T47D (cell line): ENCODE measurements at places on chromosomes 1 and 21.

GRCh38 chr21:19326531-19327319 lies 923.1 kb upstream of the TMPRSS15 start:
- DNase-seq: no peak

GRCh38 chr1:151534662-151535278 lies 5.3 kb upstream of the TUFT1 start:
- DNase-seq: peak; percentile 53

DNA sequence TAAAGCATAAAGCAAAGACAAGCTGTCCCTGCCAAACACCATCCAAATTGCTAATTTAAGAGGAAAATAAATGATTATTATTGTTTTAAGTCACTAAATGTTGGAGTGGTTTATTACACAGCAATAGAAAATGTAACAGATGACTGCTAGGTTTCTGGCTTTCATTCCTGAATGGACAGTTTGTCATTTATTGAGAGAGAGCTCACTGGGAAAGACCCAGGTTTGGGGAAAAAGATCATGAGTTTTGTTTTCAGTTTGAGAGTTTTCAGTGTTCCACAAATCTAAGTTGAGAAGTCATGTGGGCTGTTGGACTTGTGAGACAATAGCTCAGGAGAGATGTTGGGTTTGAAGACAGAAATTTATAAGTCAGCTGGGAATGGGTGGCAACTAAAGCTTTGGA lies 5.4 kb downstream of the GPA33 start:
- no peak for DNase-seq

GRCh38 chr1:61692155-61692800 lies 32.7 kb downstream of the TM2D1 start:
- peak; percentile 42 for DNase-seq

- no peak for DNase-seq
Observed at GRCh38 chr21:35952651-35953340, 107.5 kb downstream of the SETD4 start.

- DNase-seq: no peak
Observed at GRCh38 chr1:7621334-7622219, 149.5 kb upstream of the VAMP3 start.

DNA sequence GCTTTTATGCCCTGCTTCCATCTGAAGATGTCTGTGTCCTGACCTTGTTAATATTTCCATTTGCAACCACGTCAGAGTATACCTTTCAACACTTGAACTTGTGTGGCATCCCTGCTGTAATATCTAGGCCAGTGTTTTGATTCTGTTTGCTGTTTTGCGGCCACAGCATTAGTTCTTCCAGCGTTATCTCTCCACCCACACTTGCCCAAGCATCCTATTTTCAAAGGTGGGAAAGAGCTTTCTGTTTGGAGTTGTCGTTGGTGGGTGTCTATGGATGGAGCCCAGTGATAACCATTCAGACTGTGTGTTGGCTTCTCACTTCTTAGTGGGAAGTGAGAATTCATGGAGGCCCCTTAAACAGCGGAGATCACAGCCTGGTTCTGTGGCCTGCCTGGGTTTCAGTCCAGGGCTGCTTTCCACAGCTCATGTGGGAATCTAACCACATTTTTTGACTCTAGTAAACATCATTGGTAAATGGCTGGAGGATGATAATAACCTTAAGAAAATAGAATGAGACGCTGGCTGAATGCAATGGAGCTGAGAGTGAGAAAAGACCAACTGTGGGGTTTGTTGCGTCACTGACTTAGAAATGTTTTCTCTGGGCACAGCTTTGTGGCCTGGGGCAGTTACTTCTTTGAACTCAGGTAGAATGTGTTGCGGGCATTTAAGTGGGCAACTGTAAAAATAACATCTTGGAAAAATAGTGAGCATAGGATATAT lies 7.6 kb downstream of the TENT5C start:
- no peak for DNase-seq

GRCh38 chr1:29329022-29329775 lies 92.9 kb downstream of the PTPRU start:
- no peak for DNase-seq

DNA sequence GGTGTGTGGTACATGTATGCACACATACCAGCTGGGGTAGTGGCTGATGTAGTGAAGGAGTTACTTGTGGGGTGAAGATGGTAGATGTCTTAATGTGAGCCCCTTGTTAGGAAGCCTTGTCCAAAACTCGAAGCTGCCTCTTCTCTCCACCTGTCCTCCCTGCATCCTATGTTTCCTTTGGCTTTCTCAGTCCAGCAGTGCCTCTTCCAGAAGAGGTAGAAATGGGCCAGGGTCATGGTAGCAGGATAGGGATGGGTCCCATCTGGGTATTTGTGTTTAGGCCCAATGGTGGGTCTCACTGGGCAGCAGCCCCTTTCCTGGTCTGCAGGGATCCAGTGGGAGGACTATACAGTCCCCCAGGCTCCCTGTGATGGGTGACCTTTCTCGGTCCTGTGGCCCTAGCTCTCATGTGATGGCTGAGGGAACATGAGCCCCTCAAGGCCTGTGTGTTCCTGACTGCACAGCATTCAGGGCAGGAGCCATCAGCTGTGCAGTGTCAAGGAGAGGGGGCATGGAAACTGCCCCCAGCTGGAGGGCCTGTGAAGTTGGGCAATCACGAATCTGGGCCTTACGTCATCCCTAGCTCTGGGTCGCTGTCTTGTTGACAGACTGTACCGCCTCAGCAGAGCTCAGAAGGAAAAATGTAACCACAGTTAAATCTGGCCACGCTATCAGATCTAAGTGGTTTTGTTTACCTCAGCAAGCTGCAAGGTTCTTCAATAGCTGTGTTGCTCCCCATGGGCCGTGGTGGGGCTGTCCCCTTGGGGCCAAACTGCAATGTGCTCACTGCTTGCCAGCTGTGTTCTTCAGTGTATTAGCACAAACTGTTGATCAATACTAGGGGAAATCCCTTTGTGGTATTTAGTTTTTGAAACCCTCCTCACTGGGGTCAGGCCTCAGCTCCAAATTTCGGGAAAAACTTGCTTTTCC lies 82.7 kb downstream of the NOS1AP start:
- DNase-seq: no peak

- no peak for DNase-seq
Observed at GRCh38 chr1:26215246-26215645, 18.8 kb upstream of the CEP85 start.

GRCh38 chr1:79726321-79726720 lies 719.8 kb upstream of the ADGRL4 start:
- no peak for DNase-seq

- no peak for DNase-seq
Observed at GRCh38 chr1:208271236-208271635, 27.1 kb upstream of the PLXNA2 start.

DNA sequence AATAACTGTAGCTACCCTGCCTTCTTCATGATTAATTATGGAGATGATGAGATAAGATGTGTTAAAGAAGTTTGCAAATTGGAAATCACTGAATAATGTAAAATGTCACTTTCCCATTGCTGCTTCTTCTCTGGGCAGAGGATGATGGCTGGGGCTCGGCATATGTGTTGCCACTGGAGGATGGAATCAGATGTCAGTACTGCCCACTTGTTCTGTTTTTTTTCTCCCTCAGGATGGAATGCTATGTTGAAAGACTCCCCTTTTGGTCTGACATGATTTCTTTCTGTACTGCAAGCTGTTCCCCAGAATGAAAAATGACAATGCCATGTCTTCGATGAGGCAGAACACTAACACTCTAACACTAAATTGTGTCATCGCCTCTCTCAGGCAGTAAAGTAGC lies 373.9 kb upstream of the SPAG17 start:
- no peak for DNase-seq

DNA sequence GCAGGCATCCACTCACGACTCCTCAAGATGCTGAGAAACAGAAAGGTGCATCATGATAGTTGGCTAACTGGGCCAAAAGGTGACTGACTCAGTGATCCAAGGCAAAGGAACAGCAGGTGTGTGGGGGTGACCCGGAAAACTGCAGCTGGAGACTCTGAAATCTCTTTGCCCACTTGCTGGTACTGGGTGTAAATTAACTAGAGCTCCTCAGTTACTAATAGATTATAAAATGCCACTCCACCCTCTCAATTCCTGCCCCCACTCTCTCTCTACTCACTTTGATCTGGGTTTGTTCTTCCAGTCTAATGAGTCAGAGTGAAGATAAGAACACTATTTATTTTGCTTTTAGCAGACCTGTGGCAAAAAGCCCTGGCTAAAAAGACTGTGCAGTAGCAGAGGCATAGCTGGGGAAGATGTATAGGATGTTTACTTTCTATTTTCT lies 7.2 kb upstream of the PIGC start:
- DNase-seq: no peak

- no peak for DNase-seq
Observed at GRCh38 chr1:45317166-45317565, 9.5 kb upstream of the HPDL start.

GRCh38 chr1:193700710-193701355 lies 514.4 kb upstream of the B3GALT2 start:
- no peak for DNase-seq

- no peak for DNase-seq
Observed at GRCh38 chr1:53408755-53409129, 50.5 kb upstream of the DMRTB1 start.

DNA sequence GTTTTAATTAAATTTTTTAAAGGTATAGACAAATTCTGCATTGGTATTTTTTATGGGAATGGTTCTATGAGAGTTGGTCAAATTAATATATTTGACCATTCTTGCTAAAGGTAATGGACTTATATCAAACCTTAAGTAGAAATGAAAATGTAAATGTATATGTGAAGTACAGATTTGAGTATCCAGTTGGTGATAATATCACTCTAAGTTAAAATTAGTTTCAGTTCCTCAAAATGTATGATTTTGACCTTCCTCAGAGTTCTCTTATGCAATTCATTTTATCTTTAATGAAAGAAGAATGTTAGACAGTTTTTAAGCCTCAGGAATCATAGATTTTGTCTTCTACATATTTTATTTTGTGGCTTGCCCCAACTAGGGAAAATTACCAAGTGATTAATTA lies 1291.5 kb upstream of the B3GALT2 start:
- DNase-seq: no peak
